ENCODE measurements at places on chromosomes 2 and 18.

DNA sequence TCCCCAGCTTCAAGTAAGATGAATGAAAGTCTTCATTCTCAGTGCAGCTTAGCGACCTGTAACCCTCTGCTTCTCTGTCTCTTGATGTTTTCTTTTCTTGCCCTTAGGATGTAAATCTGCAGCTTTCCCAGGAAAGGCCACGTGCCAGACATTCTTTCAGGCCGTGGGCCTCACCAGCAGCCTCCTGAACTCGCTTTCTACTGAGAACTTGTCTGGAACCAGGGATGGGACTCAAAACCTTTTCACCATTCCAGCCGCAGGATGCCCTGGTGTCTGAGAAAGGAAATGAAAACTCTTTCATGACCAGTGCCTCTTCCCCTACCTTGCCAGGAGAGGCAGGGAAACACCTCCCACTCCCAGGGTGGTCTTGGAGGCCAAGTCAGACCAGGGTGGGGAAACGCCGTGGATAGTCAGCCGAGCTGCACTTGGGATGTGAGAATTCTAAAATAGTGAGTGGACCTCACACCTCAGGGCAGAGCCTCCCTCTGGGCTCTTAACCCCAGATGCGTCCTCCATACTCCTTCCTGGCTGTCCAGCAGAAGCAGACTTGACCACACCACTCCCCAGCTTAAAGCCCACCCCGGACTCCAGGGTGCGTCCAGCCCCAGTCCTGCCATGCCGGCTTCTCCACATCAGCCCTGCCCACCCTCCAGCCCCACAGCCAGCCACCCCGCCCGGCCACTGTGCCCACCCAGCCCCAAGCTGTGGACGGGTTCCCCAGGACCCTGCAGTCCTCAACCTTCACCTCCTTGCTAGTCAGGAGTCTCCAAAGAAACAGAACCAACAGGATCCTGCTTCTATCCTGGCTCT is 115.5 kb downstream of the TWIST2 start:
- DNase-seq, result no peak

DNA sequence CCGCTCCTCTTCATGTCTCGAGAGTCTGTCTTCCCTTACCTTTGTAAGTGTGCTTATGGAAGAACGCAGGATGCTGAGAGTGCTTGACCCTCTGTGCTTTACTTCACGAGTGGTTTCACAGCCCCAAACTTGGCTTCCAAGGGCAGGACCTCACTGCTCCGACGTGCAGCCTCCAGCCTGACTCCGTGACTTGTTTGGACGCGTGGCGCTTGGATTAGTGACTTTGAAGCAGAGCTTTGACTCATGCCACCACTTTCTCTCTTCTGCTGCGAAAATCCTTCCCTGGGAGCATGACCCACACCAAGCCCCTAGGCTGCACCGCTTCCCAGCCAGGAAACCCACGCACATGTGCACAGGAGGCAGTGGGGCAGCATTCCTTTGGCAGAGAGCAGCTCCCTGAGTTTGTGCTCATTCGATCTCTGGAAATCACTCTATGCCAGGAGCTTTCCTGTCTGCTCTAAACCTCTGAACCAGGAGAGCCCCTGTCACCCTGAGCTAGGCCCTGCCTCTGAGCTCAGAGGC is 207.8 kb upstream of the HS6ST1 start:
- no peak for DNase-seq

GRCh38 chr2:96913117-96913397 is 43.2 kb upstream of the SEMA4C start:
- no peak for DNase-seq

DNA sequence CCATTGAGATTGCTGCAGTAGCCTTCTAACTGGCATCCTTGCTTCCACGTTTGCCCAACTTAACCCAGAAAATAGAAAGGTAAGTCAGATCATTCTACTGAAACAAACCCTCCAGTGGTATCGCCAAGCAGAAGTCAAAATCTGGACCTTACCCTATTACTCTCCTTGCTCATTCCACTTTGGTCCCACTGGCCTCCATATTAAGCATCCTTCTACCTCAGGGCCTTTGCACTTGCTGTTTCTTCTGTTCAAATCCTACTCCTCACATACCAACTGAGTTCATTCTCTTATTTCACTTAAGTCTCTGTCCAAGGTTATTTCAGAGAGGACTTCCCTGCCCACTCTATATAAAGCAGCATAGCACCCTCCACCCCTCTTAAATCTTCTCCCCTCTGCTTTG is 84.5 kb downstream of the SPRED2 start:
- no peak for DNase-seq

GRCh38 chr2:197452754-197453122 is 614 bp upstream of the COQ10B start:
- DNase-seq, result no peak

GRCh38 chr2:11355194-11356053 is 11.0 kb upstream of the ROCK2 start:
- no peak for DNase-seq

DNA sequence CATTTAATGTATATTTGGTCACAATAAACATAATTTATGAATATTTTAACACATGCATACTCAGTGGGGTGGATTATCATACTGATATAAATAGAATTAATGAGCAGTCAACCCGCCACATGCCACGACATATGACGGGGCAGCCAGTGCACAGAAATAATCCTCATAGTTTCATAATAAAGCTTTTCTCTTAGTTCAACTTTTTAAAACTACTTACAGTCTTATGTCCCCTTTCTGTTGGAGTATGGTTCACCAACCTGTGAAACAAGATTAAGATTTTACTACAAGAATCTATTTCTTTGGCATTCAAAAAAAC is 75.6 kb upstream of the ETAA1 start:
- no peak for DNase-seq
